Activated CD4-positive, alpha-beta T cell treated with anti-CD3 and anti-CD28 coated beads for 24 hours (primary cell): ENCODE measurements at places on chromosomes 2 and 18.

DNA sequence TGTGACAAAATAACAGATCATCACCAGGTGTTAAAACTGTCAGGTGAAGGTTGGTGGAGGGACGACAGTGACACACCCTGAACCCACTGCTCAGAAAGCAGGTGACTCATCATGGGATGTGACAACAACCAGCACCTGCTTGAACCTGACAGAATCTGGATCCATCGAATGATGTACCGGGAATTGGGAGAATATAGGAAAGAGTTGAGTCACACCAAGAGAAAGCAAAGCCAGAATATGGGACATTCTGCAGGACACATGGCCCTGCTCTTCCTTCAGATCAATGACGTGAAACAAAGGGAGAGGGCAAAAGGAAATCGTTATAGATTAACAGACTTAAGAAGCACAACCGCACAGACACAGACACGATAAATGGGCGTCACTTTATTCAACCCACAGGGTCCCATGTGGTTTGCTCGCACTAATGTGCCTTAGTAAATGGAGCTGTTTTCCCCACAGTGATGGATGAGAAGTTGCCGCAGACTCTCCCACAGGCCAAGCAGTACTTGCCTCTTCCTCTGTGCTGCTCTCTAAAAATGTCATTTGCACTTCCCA is 100.1 kb downstream of the CRACDL start:
- no peak for DNase-seq

DNA sequence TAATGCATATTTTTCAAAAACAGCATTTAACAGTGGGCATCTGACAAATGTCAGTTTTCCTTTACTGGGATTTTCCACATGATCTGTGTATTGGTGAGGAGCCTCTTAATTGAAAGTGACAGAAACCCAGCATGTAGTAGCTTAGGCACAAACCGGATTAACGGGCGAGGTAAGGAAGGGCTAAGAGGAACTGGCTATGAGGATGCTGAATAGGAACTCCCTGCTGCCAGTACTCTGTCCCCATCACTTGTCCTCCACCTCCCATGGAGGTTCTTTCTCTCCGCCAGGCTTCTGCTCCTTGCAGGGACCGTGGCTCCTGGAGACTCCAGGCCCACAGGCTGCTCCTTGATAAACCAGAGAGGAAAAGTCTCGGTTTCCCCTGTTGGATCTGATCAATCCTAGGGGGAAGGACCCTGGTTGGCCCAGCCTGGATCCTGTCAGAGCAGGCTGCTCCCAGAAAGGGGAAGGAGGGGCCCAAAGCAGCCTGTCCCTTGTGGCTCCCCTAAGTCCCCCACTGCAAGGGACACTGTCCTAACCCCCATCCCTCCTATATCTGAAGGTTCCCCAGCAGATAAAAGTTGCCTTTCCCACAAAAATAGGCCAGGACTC is 10.3 kb downstream of the TEX44 start:
- no peak for DNase-seq

DNA sequence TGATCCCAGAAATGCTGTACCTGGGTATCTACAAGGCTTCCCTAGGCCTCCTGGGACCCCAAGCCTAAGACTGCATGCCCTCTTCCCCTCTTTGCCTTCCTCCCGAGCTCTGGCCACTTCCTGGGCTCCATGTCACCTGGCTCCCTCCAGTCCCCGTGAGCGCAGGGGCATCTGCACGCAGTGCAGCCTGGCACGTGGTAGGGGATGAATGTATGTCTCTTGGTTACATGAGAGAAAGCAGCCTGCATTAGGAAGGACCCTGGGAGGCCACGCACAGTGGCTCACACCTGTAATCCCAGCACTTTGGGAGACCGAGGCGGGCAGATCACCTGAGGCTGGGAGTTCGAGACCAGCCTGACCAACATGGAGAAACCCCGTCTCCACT is 15.8 kb downstream of the PASK start:
- DNase-seq: no peak

DNA sequence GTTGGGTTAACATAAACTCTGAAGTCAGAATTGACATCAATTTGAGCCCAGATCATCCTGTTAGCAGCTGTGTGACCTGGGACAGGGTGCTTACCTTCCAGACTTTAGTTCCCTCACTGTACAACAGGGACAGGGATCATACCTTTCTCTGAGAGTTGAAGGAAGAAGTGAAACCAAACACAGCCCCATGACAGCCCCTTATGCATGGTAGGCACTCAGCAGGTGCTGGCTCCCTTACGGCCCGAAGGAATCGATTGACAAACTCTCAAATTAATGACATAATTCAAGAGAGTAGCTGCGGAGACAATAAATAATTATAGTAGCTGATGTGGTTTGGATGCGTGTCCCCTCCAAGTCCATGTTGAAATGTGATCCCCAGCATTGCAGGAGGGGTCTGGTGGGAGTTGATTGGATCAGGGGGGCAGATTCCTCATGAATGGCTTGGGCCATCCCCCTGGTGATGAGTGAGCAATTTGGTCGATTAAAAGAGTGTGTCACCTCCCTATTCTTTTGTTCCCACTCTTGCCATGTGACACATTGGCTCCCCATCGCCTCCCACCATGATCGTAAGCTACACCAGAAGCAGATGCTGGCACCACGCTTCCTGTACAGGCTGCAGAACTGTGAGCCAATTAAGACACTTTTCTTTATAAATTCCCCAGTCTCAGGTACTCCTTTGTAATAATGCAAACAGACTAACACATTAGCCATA is 72.4 kb downstream of the ODC1 start:
- no peak for DNase-seq

DNA sequence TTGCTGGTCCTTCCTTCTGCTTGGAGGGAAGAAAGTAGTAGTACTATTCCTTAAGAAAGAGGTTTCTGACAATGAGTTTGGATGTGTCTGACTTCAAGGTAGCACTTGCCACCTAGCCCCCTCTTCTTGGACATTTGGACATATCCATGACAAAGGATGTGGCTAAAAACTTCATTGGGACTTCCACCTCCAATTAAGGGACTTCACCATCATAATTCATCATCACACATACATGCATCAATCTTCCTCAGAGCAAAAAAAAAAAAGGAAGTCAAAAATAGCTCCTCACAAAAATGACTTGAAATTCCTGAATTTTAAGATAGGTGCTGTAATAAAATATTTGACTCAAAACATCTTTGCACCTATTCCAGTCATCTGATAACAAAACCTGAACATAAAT is 23.4 kb upstream of the PEX13 start:
- DNase-seq: no peak

DNA sequence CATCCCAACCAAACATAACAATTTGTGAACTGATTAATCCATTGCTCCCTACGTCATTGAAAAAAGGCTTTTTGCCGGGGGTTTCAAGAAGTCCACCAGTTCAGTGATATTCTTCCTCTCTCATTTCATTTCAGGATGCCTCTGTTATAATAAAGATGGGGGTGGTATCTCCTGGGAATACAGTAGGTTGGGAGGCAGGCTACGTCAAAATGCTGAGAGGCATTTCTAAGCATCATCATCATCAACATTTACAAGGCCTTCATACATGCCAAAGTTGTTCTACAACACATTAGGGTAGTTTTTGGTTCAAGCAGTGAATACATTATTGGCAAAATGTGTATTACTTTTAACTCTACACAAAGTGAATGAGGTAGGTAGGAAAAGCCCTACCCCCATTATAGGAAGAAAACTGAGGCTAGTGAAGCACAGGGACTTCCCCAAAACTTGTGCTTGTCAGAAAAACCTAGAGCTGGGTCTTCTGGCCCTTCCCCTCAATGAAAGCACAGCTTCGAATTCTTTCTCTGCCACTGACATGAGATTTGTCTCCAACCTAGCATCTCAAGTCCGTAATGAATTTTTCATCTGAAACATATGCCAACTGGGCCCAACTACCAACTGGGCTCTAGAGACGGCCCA is 11.3 kb downstream of the OSR1 start:
- DNase-seq: no peak

DNA sequence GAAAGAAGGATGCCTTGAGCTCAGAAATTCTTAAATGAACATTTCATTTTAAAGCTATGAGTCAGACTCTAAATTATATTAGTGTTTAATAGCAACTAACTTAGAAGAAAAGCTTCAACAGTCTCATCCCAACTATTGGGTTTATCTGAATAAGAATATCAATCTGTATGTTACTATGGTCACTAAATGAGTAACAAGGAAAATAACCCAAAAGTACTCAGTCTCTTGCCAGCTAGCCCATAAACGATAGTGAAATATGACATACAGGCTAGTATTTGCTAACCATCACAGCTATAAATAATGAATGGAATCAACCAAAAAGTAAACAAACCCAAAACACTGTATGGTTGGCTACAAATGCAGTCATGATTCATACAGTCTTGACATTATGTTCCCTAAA is 174.9 kb downstream of the RAB3GAP1 start:
- DNase-seq: no peak

DNA sequence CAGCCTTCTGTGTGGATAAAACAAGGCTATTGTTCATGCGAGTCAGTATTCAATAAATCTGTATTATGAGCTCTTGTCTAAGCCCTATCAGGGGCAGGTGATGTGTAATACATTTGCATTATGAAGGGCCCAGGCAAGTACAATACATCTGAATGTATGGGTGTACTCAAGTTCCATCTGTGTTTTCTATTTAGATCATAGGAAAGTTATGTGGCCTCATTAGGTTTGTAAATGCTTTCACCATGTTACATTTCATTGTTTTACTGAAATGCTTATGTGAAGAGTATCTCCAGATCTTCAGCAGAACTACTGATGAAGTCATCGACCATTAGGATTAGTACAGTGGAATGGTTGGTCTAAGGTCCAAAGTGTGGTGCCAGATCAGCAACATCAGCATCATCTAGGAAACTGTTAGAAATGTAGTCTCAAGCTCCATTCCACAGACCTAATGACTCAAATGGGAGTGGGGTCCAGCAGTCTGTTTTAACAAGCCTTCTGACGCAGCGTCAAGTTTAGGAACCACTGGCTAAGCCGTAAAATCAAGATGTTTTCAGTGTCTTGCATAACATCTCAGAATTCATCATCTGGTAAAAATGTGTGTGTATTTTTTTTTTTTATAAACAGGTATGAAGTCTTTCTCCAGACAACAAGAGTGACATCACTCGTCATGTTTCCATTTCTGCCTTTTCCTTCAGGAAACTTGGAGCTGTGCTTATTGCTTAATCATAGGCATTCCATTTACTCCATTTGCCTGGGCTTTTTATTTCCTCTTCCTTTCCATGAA is 80.5 kb downstream of the LYPD6 start:
- no peak for DNase-seq

- DNase-seq: no peak
These were observed 482.3 kb downstream of the TNS1 start for GRCh38 chr2:217520356-217521010.

- no peak for DNase-seq
These were observed 25.4 kb upstream of the TANK start for GRCh38 chr2:161134547-161135518.

GRCh38 chr2:238450440-238450861 is 23.7 kb downstream of the ASB1 start:
- DNase-seq: no peak

GRCh38 chr2:220106065-220106464 is 478.6 kb downstream of the SLC4A3 start:
- no peak for DNase-seq

- no peak for DNase-seq
These were observed 211.9 kb downstream of the MYCN start for GRCh38 chr2:16152071-16152927.

GRCh38 chr2:62686012-62686685 is 19.4 kb upstream of the EHBP1 start:
- DNase-seq: no peak

DNA sequence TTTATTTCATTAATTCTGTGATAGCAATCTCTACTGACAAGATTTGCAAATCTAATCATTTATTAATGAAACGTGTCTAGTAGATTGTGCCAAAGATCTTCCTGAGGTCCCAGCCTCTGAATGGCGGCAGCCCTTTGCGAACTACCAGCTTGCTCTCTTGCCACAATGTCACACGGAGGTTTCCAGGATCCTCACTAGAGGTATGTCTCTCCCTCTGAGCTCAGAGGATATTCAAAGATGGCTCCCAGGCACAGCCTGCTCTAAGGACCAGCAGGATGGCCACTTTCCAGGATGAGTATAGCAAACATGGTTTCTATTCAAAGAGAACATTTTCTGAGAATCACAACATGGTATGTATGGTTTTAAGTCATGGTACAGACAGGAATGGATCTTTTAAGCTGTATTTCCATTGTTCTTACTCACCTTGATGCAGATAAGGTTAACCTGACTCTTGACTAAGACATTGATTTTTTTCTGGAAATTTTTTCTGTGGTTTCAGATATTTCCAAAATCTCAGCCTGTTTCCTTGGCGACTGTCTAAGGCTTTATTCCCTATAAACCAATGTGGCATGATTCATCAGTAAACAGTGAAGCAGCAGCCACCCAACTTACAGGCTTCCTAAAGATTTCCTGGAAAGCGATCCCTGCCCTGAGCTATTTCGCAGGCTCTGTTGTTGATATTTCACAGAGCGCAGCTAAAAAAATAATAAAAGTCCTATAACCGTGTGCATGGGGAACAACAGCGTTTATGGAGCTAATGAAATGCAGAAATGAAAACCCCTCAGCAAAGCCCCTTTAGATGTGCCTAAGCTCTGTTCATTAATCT is 54.1 kb upstream of the KLF7 start:
- no peak for DNase-seq

- DNase-seq: no peak
These were observed 4.6 kb upstream of the PDK1 start for GRCh38 chr2:172551271-172551670.
